Activated T-helper 1 cell treated with anti-CD3 and anti-CD28 coated beads, Interleukin-2, amount 50 U/mL, for 16 hours (primary cell): ENCODE measurements at places on chromosomes 6 and 20.

GRCh38 chr6:142301651-142302391 is at the start of gene ADGRG6:
Gene ADGRG6, plus strand, starts transcription at chr6:142302007. Its CDS starts 323 bp downstream, at chr6:142302330.
- peak; percentile 0 for DNase-seq

DNA sequence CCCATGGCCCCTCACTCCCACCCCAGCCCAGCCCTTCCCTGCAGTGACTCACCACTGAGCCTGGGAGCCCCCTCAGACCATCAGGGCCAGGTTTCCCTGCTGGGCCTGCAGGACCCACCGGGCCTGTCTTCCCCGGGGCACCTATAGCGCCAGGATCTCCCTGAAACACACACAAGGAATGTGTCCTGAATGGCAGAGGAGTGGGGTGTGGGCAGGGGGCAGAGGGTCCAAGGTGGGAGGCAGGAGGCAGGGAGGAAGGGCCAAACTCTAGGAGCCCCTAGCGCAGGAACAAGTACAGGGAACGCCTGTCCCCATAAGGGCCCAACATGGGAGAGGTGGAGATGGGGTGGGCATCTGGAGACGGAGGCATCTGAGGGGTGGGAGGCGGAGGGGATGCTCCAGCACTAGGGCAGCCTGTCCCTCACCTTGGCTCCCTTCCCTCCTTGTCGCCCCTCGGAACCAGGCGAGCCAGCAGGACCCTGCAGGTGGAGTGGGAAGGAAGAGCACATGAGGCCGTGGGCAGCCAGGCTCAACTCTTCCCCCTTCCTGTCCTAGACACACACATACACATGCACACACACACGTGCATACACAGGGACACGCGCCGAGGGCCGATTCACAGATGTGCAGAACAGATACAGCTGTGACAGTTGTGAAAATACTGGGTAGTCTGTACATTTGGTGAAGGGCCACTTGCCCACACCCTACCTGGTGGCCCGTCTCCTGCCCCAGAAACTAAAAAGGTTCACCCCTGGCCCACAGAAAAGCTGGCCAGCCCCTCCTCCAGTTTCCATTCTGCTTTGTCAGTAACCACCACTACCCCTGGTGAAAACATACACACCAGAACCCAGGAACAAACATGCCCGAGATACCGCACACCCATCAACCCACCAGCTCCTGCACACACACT is 24.6 kb downstream of the COL11A2 start:
- DNase-seq, result no peak

DNA sequence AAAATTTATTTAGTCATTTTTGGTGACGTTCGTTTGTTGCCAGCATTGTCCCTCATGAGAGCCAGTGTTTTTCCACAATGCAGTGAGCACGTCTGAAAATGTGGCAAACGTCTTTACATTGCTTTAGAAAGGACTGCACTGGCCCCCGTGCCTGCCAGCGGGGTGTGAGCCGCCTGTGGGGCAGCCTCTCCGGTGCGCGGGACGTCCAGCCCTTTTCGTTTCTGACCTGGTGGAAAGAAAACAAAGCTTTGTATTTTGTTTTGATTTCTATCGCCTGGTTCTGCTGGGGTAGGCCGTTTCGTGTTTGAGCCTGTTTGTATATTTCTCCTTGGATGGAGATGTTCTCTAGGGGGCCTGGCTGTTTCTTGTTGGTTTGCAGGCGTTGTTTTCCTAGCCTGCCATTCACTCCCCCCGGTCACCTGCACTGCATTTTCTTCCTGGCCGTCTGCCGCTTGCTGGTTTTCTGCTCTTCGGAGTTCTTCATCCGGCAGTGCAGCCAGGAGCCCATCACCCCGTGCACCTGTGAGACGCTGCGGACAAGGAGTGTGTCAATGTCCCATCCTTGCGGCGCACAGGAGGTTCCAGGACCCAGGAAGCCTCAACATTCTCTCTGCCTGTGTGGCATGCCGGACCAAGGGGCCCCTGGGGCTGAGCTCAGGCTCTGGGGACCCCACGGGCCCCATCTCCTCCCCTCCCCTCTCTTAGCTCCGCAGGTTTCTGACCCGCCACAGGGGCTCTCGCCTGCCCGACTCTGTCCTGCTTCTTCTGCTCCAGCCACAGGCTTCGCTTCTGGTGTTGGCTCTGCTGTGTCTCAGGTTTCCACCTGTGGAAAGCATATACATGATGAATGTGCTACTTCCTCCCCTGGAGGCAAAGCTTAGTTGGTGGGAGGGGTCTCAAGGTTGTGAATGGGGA is 100.5 kb downstream of the CDH4 start:
- DNase-seq, result no peak

DNA sequence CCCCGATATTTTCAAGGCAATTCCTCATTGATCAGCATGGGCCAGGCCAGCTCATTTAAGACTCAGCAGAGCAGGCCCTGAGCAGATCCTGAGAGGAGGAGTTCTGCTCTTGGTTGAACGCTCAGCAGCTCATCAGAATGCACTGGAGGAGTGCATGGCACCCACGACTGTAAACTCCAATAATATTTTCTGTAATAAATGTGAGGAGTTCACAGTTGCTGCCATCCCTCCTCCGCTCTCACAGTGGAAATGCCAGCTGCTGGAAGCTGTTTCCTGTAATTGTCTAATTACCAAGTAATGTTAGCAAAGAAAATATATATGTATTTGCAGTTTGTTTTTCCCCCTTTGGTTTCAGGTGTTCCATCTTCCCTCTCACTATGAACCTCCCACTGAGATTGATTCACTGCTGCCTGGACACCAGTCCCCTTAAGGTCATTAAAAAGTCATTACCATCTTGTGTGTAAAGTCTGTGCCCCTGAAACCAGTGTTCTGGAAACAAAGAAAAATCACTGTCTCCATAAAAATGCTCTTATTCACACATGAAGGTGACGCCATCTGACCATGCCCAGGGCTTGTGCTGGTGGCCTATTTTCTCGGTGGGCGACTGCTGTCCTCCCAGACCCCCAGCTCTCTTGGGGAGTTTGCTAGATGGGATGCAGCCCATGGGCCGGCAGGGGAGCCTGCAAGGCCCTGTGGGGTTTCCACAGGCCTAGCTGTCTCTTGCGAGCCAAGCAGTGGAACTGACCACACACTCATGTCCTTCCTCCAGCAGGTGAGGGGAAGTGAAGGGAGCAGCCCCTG is 374.2 kb downstream of the ZFAND3 start:
- no peak for DNase-seq

- no peak for DNase-seq
Measured at GRCh38 chr6:3997177-3997770, 81.7 kb downstream of the FAM217A start.

DNA sequence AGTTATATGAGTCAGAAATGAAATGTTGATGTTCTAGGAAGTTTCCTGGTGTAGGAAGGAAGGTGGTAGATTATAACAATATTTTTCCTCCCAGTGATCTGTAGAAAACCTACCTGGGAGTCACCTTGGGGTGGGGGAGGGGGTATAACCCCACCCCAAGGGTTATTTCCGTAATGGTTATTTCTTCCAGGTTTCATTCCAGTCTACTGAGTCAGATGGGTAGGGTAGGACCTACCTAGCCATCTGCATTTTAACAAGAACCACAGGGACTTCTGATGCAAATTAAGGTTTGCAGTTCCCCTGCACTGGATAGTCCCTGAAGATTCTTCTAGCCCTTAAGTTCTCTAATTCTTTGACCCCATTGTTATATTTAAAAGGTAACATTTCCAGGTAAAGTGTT is 88.9 kb downstream of the ARMC2 start:
- no peak for DNase-seq

GRCh38 chr20:61263084-61263695 is 11.1 kb downstream of the CDH4 start:
- DNase-seq, result no peak

- DNase-seq, result no peak
Measured at GRCh38 chr20:39706184-39706663, 744.1 kb downstream of the DHX35 start.

DNA sequence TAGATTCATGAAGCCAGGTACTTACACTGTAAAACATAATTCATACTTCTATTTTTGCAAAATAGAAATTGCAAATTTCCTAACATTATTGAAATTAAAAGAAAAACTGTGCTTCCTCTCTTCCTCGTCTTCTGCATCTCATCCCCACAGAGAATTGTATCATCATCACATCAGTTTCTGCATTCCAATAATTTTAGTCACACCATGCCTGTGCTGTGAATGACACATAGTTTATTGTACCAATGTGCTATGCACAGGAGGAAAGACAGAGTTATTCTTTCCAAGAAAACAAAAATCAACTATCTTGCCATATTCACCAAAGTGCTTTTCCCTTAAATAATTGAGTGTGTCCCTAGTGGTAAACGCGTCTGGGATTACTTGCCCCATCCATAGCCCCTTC is 38.1 kb upstream of the FAM135A start:
- DNase-seq, result no peak

GRCh38 chr6:56370127-56370540 is 122.8 kb upstream of the COL21A1 start:
- no peak for DNase-seq

- no peak for DNase-seq
Measured at GRCh38 chr20:4985658-4986057, 15.7 kb downstream of the SLC23A2 start.

- DNase-seq, result no peak
Measured at GRCh38 chr6:95767897-95768463, 190.6 kb downstream of the MANEA start.

DNA sequence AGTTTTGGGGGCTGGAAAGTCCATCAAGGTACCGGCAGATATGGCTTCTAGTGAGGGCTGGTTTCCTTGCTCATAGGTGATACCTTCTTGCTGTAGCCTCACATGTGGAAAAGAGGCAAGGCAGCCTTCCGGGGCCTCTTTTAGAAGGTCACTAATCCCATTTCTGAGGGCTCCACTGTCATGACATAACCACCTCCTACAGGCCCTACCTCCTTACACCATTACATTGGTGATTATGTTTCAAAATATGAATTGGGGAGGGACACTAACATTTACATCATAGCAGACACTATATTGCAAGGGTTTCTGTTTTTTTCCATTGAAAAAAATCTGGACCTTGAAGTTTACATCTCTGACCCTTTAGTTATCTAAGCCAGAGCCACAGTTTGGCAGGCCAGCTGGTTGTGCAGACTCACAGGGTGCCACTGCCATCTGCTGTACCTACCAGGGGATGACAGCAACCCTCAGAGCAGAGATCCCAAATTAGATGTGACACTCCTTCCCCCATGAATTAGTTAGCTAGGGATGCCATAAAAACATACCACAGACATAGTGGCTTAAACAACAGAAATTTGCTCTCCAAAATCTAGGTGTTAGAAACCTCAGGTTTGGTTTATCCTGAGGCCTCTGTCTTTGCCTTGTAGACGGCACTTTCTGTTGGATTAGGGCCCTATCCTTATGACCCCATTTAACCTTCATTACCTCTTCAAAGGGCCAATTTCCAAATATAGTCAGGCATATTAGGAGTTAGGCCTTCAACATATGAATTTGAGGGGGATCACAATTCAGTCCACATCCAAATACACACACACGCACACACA is 166.4 kb upstream of the RNF217 start:
- DNase-seq, result no peak

GRCh38 chr6:31737315-31737990 is 1.1 kb upstream of the CLIC1 start:
- no peak for DNase-seq

DNA sequence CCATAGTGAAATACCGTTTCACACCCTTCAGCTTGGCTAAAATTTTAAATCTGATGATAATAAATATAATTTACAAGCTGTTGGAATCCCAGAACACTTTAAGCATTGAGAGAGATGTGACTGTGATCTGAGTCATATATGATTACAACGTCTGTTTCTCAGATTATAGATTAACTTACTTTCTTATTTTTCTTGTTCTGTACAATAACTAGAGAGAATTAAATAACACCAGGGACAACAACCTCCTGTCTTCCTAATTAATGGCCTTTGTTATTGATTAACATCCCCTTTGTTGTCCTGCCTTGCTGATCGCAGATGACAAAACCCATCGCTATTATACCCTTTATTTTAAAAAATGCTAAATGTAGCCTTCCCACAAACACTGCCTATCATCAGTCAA is 87.8 kb upstream of the EZR start:
- DNase-seq, result no peak

- DNase-seq, result no peak
Measured at GRCh38 chr20:44900231-44900854, 9.5 kb upstream of the PABPC1L start.

- DNase-seq, result no peak
Measured at GRCh38 chr6:52346503-52346902, 15.4 kb upstream of the PAQR8 start.

GRCh38 chr20:37526839-37527637 is 638 bp downstream of the BLCAP start:
- no peak for DNase-seq

DNA sequence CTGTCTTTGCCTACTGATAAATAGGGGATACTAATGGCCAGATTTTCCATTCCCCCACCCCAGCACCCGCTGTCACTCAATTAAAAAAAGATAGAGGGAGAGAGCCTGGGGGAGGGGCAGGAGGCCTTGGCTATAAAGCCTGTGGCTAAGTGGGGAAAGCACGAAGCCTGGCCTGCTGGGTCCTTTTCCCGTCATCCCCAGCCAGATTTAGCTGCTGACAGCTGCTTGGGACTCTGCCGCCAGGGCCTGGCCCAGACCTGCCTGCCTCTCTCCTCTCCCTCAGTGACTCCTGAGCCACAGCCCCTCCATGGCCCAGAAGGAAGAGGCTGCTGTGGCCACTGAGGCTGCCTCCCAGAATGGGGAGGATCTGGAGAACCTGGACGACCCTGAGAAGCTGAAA is at the start of gene APOBEC2:
Gene APOBEC2, plus strand, starts transcription at position 162 of the 400 bp plus-strand sequence. Its CDS starts 146 bp downstream, at position 308.
- no peak for DNase-seq

GRCh38 chr6:41073968-41074691 is 1.4 kb downstream of the NFYA start:
- no peak for DNase-seq

GRCh38 chr6:12077021-12077710 is 65.1 kb downstream of the HIVEP1 start:
- no peak for DNase-seq

- no peak for DNase-seq
Measured at GRCh38 chr20:30598460-30599230, 658.8 kb upstream of the DEFB115 start.

DNA sequence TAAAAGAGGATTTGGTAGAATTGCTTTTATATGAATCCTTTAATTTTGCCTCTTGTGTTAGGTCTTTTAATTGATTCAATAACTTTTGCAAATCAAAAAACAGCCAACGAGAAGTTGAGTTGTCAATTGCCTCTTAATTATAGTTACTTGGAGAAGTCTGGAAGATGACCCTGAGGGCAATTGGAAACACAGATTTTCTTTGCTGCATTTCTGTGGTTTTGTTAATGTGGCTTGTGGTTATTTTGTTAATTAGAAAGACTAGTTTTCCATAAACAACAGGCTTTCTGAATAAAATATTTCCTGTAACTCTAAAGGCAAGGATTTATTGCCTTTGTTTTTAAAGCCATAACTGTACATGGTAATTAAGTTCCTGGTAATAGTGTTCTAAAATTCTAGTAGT is 513.0 kb downstream of the EPHA7 start:
- no peak for DNase-seq

DNA sequence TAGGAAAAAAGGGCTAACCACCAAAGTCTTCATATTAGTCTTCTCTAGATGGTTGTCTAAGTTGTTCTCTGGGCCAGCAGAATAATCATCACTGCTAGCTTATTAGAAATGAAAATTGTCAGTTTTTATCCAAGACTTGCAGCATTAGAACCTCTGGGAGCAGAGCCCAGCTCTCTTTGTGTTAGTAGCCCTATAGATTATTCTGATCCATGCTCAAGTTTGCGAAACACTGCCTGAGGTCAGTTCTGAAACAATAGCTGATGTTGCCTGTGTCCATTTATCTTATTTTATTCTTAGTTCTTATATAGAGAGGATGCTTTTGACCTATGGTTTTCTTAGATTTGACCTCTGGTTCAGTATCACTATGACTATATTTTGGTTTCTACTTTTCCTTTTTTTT is 66.9 kb downstream of the BCKDHB start:
- DNase-seq, result no peak

GRCh38 chr6:123417535-123417934 is 219.2 kb downstream of the TRDN start:
- no peak for DNase-seq
